ENCODE measurements at places on chromosomes 12 and 14.
A peak's percentile ranks its signal among the peaks of the same experiment; 100 is the strongest.

GRCh38 chr12:11954181-11954580 is 116.6 kb upstream of the BCL2L14 start:
- no peak for DNase-seq

DNA sequence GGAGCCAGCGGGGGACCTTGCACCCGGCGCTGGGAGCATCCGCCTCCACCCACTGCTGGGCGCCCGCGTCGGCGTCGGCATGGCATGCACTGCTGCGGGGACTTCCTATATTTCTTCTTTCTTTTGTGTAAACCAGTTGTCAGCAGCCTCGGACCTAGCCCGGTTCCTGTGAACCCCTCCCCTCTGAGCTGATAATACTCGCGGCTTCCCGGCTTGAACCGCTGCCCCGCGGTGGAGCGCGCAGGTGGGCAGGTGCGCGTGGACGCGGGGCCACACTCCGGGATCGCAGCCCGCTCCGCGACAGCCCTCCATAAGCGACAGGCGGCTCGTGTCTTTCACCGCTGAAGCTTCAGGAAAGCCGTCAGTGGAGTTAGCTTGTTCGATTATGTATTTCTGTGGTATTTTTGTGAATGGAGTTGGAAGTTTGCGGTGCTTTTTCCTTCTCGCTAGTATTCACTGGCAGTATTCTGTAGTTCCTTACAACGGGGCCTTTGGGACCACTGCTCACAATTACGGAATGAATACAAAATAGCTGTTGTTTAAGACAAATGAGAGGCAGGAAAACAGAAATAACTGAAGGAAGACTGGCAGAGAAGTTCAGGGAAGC is 870 bp downstream of the BMAL2 start:
- DNase-seq, result no peak

DNA sequence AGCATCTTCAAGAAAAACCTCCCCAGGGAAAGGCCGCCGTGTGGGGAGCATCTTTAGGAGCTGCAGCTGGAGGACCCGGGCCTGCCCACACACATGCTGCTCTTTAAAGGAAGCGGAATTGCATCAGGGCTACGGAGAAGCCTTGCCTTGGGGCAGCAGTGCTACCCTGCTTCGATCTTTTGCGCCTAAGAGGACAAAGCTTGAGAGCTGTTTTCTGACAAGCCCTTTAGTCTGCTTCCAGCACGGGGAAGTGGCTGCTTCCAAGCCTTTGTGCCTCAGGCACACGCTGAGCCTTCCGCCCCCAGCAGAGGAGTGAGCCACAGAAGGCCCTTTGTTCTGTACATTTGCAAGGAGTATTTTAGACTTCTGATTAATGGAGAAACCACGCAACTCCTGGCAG is 31.5 kb downstream of the COA8 start:
- DNase-seq, result peak; percentile 84

- no peak for DNase-seq
These were observed 45.9 kb upstream of the CTDSP2 start for GRCh38 chr12:57892232-57892972.

DNA sequence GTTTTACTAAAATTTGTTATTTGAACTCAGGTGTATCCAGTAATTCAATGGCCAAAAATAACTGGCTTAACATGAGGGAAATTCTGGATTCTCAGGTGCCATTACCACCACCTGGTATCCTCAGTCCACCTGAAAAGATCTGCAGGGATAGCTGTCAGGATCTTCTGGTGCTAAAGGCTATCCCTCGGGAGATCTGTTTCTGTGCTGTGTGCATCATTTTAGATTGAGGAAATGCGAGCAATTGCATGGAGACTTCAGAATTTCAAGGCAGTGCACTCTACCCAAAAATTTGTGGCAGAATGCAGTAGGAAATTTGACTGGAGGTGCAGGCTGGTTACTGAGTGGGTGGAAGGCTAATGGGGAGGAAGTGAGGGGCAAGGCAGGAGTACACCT is 26.4 kb downstream of the ZCCHC8 start:
- DNase-seq, result no peak

GRCh38 chr12:27841392-27841882 is 61.4 kb upstream of the MANSC4 start:
- DNase-seq, result no peak

DNA sequence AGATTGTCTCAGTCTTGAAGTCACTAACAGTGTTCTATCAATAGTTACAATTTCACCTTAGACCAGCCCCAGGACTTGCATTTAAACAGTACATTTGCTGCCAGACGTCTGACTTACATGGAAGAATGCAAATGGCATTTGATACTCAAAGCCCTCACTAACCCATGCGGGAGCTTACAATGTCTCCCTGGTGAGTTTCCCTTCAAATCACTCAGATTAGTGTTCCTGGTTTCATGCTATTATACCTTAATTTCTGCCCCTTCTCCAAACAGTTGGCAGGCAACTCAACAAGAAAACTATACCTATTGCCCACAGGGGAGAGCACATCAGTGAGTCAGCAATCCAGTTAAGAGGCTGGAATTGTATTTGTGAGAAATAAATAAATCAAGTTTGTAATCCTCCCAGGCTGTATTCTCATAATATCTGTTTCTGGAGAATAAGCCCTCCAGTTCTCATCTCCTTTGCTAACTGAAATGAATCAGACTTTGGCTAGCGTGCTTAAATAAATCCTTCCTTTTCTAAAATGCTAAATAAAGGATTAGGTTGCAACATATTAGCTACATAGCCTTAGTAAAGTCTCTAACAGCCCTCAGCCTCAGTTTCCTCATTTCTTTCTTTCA is 23.7 kb downstream of the GSTZ1 start:
- DNase-seq, result no peak

DNA sequence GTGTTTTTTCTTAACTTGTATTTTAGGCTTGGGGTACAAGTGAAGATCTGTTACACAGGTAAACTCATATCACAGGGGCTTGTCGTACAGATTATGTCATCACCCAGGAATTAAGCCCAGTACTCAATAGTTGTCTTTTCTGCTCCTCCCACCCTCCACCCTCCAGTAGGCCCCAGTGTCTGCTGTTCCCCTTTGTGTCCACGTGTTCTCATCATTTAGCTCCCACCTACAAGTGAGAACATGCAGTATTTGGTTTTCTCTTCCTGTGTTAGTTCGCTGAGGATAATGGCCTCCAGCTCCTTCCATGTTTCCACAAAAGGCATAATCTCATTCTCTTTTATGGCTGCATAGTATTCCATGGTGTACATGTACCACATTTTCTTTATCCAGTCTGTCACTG is 166.7 kb downstream of the RIMBP2 start:
- DNase-seq, result no peak

DNA sequence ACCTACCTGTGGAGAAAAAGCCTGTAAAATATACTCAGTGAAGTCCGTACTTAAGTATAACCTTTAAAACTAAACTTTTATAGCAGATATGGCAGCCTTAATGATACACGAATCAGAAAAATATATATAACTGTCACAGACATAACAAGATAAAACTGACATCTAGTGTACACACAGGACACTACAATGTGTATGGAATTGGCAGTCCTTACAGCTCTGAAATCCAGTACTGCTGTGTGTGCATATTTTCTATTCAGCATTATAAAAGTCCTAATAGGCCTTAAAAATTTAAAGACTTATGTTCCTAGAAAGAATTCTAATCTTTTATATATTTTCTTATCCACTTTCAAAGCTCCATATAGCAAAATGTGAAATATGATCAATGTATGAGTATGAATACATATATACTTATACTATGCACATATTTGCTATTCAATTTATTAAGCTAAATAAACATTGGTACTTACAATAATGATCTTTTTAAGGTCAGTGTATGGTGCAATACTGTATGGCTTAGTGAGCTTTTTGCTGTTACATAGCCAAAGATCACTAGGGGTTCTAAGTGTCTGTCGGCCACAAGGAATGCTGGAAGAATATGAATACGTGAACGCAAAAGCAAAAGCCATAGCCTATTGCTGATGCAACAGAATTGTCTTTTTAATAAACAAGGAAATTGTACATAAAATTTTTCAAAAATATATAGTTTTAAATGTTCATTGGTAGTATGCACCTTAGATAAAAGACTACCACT is 69.2 kb downstream of the C2CD5 start:
- DNase-seq, result peak; percentile 36

- DNase-seq, result no peak
These were observed 76.1 kb downstream of the EPS8 start for GRCh38 chr12:15712823-15713660.

- peak; percentile 93 for DNase-seq
These were observed 342.6 kb upstream of the NAV3 start for GRCh38 chr12:77488041-77488620.

GRCh38 chr14:99781853-99782610 is 11.2 kb upstream of the EML1 start:
- no peak for DNase-seq

DNA sequence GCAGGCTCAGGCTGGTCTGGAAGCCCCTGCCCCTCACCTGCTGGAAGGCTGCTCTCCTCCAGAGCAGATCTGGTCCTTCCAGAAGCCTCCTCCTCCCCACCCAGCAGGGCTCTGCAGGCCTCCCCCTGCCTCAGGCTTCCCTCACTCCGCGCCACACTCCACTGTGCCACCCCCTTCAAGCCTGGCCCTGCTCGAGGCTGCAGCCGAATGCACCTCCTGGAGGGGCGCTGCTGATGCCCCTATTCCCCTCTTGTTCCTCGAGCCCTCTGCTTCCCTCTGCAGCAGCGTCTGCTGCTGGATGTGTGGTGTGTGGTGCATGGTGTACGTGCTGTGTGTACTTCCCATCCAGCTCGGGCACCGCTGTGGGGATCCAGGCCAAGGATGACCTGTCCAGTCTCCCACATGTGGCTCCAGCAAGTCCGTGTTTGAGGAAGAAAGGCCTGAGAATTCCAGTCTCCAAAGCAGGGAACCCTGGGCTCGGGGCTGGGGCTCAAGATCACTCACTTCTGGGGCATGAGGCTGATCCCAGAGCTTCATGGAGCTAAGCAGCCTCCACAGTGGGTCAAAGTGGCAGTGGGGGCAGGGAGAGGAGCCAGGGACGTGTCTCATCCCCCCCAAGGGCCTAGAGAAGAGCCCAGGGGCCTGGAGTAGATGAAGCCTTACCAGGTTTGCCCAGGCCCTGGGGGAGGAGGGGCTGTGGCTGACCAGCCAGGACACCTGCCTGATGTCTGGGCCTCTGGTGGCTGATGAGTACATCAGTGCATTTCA is 136.0 kb upstream of the C14orf180 start:
- no peak for DNase-seq

DNA sequence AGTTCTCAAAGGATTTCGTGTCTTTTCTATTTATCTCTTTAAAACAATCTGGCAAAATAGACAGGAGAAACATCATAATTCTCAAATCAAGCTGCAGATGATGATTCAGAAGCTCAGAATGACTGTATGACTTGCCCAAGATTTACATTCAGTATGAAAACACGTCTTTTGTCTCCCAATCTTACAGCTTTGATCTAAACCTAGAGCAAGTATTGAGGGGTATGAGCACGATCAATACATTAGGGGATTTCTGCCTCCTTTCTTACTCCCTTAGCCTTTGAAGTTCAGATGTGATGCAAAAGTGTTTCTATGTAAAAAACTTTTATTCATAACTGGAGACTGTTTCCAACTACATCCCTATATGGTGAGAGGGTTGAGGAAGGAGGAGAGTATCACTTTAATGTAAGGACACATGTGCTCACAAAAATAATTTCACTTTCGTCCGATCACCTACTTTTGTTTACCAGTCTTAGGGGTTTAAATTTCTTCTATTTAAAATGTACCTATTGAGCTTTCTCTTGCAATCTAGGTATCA is 454.8 kb downstream of the TMTC2 start:
- no peak for DNase-seq

GRCh38 chr12:63354969-63355368 is 204.0 kb upstream of the AVPR1A start:
- no peak for DNase-seq

- DNase-seq, result no peak
These were observed 6.9 kb upstream of the SVOP start for GRCh38 chr12:109027767-109028166.

- peak; percentile 50 for DNase-seq
These were observed 4.2 kb upstream of the KLC1 start for GRCh38 chr14:103624860-103625259.

- DNase-seq, result no peak
These were observed 10.2 kb upstream of the CCER1 start for GRCh38 chr12:90965204-90965603.

GRCh38 chr12:95646781-95647190 is 95.5 kb upstream of the USP44 start:
- DNase-seq, result peak; percentile 57

DNA sequence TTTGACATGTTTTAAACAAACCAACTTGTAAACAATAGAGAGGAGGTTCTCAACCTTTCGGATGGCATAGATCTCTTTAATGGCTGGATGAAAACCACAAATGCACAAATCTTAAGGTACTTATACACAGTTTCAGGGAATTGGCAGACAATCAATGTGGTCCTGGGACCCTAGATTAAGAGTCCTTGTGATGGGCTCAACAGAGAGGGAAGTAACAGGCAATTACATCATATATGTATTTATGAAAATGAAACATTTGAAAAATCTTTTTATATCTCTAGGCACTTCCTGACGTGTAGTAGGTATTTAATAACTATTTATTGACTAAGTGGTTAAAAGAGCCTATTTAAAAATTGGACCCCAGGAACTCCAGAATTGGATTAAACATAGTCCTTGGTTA is 897 bp downstream of the ACTR10 start:
- no peak for DNase-seq

DNA sequence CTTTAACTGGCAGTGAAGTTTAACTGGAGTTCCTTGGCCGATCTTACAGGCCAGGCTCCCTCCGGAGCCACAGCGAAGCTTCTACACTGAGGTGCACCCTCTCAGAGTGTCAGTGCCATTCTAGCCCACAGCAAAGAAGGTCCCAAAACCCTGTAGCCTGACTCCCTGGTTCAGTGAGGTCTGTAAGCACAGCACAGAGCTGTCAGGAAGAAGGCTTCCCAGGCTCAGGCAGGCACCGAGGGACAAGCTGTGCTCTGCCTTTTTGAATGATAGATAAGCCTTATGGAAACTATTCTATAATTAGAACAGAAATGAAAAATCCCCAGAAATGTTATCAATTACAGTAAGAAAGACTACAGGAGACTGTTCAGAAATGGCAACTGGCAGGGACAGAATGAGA is 40.2 kb downstream of the MOK start:
- DNase-seq, result no peak

DNA sequence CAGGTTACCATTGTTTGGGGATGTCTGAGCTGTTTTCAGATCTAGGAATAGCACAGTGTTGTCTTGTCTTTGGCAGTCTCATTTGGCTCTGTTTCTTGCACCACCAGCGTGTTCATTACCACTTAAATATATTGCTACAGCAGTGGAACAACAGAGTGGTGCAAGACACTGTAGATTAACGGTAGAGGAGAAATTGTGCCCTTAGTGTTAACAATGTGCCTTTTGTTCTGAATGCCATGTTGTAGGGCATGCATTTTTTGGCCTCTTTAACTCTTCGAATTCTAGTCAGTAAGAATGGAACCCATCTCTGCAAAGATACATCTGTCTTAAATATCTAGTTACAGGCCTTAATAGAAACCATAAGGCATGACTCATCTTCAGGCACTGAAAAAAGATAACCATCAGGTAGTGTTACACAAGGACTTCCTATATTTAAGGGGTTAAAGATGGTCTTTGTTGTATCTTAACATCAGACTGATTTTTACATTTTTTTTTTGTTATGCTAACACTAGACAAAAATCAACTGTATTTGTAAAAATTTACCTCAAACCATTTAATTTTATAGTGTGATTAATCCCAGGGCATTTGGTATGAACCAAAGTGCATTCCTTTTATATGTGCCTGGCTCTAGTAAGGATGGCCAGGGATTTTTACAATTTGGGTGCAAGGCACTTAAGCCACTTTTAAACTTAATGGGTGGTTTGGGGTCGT is 12.9 kb downstream of the DYRK2 start:
- peak; percentile 76 for DNase-seq

GRCh38 chr12:69719336-69720316 is 19.0 kb upstream of the RAB3IP start:
- DNase-seq, result peak; percentile 42
